ENCODE measurements at places on chromosomes 16 and 17.

DNA sequence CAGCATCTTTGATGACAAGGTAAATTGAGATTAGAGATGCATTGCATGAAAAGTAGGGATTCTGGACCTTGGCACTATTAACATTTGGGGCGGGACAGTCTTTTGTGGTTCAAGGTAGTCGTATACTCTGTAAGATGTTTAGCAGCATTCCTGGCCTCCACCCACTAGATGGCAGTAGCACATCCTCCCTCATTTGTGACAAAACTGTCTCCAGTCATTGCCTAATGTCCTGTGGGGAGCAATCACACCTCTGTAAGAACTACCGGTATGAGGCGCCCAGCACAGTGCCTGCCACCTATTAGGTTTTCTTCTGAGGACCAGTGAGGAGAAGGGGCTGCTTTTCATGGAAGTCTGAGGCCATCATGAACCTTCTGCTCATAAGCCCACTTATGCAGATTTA lies 180.8 kb downstream of the RBFOX1 start:
- peak; percentile 40 for DNase-seq

GRCh38 chr17:77127735-77128361 lies 12.9 kb upstream of the SEC14L1 start:
- DNase-seq = no peak

GRCh38 chr17:58702708-58703107 lies 10.3 kb downstream of the RAD51C start:
- no peak for DNase-seq

GRCh38 chr17:68954146-68954896 lies 871 bp downstream of the ABCA8 start:
- no peak for DNase-seq

DNA sequence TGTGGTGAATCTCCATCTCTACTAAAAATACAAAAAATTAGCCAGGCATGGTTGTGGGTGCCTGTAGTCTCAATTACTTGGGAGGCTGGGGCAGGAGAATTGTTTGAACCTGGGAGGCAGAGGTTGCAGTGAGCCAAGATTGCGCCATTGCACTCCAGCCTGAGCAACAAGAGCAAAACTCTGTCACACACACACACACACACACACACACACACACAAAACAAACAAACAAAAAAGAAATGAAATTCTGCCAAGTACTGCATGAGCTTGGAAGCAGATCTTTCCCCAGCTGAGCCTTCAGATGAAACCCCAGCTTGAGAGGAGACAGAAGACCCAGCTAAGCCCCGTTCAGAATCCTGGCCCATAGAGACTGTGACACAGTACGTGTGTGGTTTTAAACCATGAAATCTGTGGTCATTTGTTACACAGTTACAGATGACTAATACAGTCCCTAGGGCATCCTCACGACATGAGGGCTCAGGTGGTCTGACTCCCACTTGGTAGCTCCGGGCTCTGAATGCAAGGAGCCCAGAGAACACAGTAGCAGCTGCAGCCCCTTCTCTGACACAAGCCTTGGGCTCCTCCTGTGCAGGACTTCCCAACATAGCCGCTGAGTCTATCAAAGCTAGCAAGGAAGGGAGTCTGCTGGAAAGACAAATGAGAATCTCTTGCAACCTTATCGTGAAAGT lies 132.8 kb downstream of the SEC14L1 start:
- DNase-seq = no peak

- DNase-seq = no peak
These were observed 3.3 kb downstream of the DDX5 start for GRCh38 chr17:64502809-64503208.

DNA sequence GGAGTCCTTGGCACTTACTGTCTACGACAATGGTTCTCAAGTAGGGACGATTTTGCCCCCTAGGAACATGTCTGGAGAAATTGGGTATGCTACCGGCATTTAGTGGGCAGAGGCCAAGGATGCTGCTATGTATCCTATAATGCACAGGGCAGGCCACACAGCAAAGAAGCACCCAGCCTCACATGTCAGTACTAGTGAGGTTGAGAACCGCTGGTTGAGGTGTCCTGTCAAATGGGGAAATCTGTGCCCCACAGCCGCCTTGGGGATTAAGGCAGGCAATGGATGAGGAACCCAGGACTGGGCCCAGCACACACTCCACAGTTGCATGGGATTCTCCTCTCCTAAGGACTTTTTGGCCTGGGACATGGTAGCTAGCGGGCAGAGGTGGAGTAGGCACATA lies 86.7 kb upstream of the TOB1 start:
- no peak for DNase-seq

- DNase-seq = no peak
These were observed 80.3 kb downstream of the ARHGAP23 start for GRCh38 chr17:38508570-38508950.

DNA sequence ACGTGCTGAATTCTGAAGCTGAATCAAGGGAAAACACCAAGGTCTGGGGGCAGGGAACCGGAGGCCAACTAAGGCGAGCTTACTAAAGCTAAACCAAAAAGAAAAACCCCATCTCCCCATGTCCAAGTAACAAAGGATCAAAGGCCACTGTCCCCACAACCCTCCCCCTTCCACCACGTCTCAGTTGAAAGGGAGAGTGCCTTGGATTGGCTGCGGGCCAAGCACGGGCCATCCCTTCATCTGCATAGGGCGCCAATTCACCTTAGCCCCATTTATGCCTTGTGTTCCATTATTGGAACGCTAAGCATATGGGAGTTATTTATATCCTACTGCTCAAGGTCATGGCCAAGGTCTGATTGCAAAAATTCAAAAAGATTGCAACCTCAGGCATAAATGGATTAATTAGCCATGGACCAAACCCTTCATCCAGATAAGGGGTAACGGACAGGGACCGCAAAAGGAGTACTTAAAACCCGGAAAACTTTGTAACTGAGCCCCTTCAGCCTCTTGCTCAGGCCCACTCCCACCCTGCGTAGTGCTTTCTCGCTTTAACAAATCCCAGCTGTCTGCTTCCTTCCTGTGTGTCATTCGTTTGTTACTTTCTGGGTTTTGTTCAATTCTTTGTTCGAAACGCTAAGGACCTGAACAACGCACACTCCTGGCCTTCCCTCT lies 740 bp upstream of the ATP6V0D1 start:
- peak; percentile 61 for DNase-seq

- DNase-seq = no peak
These were observed 6.1 kb upstream of the HLF start for GRCh38 chr17:55258578-55259135.

- DNase-seq = no peak
These were observed 40.8 kb downstream of the RNF157 start for GRCh38 chr17:76199469-76199868.

Data from DMS53 (cell line).